ENCODE measurements at places on chromosomes 3 and 15. TPM values are rescaled to one million over a fixed set of nuclear protein-coding genes. Genes with fewer than 3 reads are reported as not detected.

The SLC24A5 gene
- 0.16 TPM for total RNA-seq

The LTF gene
- not detected for total RNA-seq

The AADACL2 gene
- not detected for total RNA-seq

The ESYT3 gene
- 0.97 TPM for total RNA-seq

The MEIS2 gene
- 80.2 TPM for total RNA-seq

The GPR176 gene
- total RNA-seq = 326 TPM

The SAXO2 gene
- total RNA-seq = 1.6 TPM

The RARB gene
- 25.8 TPM for total RNA-seq

The SLC27A2 gene
- total RNA-seq = 0.16 TPM

The GALK2 gene
- 44.8 TPM for total RNA-seq

The EFCC1 gene
- not detected for total RNA-seq

The GREM1 gene
- 1,377 TPM for total RNA-seq

The C3orf85 gene
- total RNA-seq = not detected

The GPR27 gene
- 0.12 TPM for total RNA-seq

The SLC15A2 gene
- total RNA-seq = 0.32 TPM

The SNX33 gene
- 39.8 TPM for total RNA-seq

The ARIH2 gene
- total RNA-seq = 78.5 TPM

The CTXND1 gene
- total RNA-seq = not detected

The CTXN2 gene
- total RNA-seq = not detected

The APOD gene
- 12.0 TPM for total RNA-seq

The TMEM212 gene
- total RNA-seq = not detected

The IREB2 gene
- 25.6 TPM for total RNA-seq

The PAK6 gene
- 0.32 TPM for total RNA-seq

The CLDN18 gene
- not detected for total RNA-seq

The PARP15 gene
- 1.1 TPM for total RNA-seq

All from hair follicle dermal papilla cell (primary cell).